ENCODE measurements at places on chromosomes 1 and 21.

DNA sequence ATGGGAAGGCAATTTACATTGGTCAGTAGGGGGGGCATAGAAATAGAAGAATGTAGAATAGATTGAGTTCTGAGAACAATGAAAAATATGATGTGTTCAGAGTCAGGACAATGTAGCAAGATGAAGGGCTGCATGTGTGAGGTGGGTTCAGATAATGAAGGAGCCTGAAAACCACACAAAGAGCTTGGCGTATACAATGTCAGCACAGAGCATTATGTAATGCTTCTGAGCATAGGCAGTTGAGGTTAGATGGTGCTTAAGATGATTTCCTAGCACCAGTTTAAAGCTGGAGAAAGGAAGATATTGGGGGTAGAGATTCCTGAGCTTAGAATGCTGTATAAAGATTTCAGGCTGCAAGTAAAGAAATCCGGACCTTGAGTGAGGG is 202.0 kb upstream of the SNX7 start:
- DNase-seq = no peak

DNA sequence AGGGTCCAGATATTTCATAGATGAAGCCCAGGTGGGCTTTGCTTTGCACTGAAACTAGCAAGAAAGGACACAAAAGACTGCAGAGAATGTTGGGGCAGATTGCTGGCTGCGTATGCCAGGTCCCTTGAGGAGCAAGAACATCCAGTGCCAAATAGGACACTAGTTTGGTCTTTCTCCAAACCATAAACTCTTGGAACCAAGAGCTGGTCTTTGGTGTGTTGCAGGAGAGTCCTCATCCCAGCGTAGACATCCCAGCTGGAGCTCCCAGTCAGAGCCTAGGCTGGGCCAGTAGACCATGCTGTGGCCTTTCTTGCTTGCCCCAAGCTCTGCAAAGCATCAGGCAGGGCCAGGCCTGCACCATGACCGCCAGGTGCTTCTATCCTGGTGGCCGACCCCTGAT is 87.5 kb downstream of the ATP5PO start:
- DNase-seq = no peak

DNA sequence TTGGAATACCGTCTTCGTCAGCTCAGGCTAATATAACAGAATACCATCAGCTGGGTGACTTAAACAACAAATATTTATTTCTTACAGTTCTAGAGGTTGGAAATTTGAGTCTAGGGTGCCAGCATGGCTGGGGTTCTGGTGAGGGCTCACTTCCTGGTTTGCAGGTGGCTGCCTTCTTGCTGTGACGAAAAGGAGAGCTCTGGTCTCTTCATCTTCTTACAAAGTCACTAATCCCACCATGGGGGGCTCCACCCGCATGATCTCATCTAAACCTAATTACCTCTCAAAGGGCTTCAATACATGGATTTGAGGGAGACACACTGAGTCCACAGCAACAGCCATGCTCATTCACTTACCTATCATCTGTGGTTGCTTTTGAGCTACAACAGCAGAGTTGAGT is 78.3 kb downstream of the PSMG1 start:
- DNase-seq = no peak

- DNase-seq = no peak
Observed at GRCh38 chr1:12202577-12202976, 27.3 kb upstream of the VPS13D start.

- peak; percentile 80 for DNase-seq
Observed at GRCh38 chr1:85297855-85298629, 21.6 kb upstream of the BCL10 start.

- DNase-seq = no peak
Observed at GRCh38 chr1:229665912-229666558, 40.0 kb downstream of the URB2 start.

GRCh38 chr1:219088778-219089557 is 84.7 kb upstream of the LYPLAL1 start:
- DNase-seq = peak; percentile 61

DNA sequence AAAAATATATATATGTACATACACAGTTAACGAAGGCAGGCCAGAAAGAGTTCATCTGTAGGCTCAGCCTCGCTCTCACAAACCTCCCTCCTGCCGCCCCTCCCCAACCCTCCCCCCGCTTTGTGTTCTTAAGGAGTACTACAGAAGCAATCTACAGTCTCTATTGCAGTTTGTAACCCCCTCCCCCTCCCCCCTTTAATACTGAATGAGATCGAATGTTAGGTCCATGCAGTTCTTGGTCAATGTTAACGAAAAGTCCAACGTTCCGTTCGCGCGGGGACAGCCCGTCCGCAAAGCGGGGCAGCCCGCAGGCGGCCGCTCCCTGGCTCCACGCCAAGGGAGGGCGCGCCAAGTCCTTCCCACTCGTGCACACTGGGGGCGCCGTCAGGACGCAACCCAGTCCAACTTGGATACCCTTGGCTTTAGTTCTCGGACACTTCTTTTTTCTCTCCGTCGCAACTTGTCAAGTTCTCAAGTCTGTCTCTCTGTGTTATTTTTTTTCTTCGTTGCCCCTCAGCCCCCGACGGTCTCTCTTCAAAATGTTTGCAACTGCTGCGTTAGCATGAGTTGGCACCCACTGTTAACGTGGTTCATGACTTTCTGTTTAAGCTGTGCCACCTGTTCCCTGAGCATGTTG is 2.2 kb downstream of the JUN start:
- DNase-seq = no peak

DNA sequence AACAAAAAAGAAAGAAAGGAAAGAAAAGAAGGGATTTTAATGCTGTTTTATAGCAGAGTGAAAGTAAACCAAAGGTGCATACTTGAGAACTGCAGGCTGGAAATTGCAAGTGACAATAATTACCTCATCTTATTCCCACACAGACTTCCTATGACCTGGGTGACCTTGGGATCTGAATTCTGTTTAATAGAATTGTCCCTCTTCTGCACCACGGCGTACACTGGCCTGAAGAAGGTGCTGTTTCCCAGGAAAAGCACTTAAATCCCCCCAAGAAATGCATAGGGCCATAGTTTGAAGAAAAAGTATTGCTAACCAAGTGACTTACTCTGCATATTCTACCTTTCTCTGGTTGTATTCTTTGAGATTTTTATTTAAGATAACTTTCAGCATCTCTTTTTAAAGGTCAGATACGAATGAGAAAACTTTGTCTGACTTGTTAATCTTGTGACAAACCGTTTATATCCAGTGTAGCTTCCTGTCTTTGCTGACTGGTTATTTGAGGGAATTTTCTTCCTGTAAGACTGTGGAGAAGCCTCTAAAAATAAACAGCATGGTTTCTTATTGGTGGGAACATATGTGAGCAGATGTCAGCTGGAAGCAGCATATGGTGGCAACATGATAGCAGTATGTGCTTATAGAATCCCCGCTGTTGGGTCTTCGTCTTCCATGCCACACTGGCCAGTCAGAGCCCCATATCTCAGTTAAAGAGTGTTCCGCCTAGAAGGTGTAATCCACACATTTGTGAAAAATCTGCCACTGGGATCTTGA is 16.3 kb downstream of the TGFB2 start:
- DNase-seq = no peak
